ENCODE measurements at places on chromosomes 5 and 9.
A peak's percentile ranks its signal among the peaks of the same experiment; 100 is the strongest.

DNA sequence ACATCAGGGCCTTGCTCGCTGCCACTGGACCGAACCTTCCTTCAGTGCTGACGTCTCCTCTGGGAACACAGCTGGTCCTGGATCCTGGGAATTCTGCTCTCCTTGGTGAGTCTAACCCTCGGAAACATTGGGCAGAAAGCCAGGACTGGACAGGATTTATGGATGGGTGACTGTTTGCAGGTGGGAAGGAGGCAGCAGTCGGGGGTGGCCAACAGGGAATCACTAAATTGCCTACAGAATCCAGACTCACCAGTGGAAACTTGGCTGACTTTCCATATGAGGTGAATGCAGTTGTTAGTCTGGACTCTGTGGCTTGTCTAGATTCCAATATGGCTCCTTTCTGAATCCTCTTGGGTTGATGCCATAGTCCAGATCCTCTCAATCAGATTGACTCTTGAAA is 203.1 kb downstream of the SAXO1 start:
- no peak for DNase-seq

- no peak for DNase-seq
These were observed 200.6 kb upstream of the IRX1 start for GRCh38 chr5:3394891-3395599.

GRCh38 chr5:177494346-177495195 is 2.8 kb downstream of the PDLIM7 start:
- DNase-seq = peak; percentile 88

- DNase-seq = no peak
These were observed 67.4 kb upstream of the PRRC1 start for GRCh38 chr5:127450046-127450445.

- DNase-seq = no peak
These were observed 79.2 kb downstream of the DMRT2 start for GRCh38 chr9:1129382-1129781.

- no peak for DNase-seq
These were observed 14.8 kb downstream of the ACO1 start for GRCh38 chr9:32399110-32399815.

DNA sequence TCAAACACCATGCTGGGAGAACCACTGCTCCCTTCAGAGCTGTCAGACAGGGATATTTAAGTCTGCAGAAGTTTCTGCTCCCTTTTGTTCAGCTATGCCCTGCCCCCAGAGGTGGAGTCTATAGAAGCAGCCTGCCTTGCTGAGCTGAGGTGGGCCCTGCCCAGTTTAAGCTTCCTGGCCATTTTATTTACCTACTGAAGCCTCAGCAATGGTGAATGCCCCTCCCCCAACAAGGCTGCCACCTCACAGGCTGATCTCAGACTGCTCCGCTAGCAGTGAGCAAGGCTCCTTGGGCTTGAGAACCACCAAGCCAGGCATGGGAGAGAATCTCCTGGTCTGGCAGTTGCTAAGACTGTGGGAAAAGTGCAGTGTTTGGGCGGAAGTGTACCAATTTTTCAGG is 205.5 kb upstream of the PTGER4 start:
- DNase-seq = no peak

GRCh38 chr5:14364576-14365472 is 216.8 kb upstream of the OTULINL start:
- peak; percentile 53 for DNase-seq

- no peak for DNase-seq
These were observed 140.8 kb downstream of the PRR16 start for GRCh38 chr5:120604884-120605283.

DNA sequence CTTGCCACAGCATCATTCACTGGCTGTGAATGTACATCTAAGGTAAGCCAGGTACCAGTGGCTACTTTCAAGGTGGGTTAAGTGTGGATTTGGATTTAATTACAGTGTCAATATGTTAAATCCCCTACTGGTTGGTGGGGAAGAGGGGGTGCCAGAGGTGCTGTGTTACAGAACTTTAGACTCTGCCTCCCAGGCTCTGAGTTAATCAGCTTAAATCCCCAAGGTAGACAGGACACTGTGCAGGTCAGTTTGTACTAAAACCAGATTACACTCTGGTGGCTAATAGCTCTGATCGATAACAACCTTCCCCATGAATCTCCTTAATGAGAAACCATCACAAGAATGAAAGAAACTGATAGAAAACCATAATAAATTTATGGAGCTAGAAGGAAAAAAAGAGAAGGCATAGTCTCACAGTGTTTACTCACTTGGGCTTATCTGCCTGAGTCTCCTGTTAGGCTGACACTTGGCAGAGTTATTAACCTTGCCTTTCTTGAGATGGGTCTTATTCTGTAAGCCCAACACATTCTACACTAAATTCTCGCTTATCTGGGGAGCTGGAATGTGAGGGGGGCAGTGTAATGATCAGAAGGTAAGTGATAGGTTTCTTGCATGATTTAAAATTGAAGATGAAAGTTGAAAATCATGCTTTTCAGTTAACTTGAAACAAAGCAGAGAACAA is 106.8 kb downstream of the LMNB1 start:
- no peak for DNase-seq

DNA sequence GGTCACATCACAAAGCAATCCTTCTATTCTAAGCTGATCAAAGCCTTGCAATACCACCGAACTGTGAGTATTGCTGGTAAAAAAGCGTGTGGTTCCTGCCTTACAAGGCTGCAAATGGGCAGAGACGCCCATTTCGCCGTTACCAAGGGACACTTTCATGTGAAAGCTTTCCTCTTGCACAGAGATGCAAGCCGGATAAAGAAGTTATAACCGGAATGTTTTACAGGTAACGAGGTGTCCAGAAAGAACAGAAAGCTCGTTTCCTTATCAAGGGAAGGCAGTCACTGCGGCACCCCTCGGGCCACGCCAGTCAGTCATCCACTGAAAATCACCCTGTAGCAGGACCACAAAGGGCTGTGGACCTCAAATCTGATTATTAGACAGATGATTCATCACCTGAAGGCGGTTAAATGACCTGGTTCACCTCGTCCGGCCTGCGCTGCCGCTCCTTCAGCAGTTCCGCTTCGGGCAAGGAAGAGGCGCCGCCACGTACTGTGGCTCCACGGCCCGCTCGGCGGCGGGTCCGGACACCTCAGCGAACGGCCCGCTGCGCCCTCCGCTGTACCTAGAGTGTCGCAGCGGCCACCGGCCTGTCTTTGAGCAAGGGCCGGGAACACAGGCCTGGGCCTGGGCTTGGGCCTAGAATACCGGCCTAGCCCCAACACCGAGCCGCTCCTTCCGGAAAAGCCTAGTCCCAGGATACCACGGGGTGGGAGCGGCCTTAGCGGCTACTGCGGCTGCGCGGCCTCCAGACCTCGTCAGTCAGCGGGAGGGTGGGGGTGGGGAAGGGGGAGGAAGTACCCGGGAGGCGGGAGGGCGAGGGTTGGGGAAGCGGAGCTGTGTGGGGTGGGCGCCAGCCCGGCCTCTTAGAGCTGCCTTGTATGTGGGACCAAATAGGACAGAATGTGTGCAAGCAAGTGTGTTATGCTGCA is at the start of gene KLHL9:
TSS of gene KLHL9 (minus strand) at position 704 of the 932 bp plus-strand sequence. CDS start at position 159, 545 bp downstream.
- peak; percentile 97 for DNase-seq

GRCh38 chr5:116395226-116395625 is 179.4 kb downstream of the SEMA6A start:
- DNase-seq = no peak

DNA sequence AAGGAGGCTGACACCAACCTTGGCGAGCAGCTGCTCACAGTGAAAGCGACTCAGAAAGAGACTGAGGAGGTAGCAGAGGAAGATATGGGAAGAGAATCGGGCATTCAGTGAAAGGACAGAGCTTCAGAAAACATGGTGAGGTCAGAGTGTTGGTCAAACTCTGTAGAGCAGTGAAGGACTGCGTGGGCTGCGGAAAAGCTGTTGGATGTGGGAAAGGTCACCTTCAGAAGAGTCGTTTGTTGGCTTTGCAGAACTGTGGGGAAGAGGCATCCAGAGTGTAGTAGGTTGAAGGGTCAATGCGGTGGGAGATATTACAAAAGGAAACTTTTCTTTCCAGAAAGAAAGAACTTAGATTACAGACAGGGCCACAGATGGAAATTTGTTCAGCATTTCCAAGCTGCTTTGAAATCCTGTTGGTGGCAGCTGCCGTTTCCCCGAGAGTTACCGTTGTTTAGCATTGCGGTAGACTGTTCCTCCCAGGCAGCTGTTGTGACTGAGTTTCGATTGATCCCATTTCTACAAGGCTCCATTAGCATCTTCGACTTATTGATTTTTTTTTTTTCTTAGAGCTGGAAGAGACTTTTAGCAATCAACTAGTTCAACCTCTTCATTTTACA is 58.3 kb upstream of the AFAP1L1 start:
- no peak for DNase-seq

Measured in kidney (tissue), 22 donors.